Left cardiac atrium (tissue), 4 donors: ENCODE measurements at places on chromosomes 4 and X.

GRCh38 chr4:182206266-182206665 lies 36.9 kb upstream of the TENM3 start:
- no peak for DNase-seq

DNA sequence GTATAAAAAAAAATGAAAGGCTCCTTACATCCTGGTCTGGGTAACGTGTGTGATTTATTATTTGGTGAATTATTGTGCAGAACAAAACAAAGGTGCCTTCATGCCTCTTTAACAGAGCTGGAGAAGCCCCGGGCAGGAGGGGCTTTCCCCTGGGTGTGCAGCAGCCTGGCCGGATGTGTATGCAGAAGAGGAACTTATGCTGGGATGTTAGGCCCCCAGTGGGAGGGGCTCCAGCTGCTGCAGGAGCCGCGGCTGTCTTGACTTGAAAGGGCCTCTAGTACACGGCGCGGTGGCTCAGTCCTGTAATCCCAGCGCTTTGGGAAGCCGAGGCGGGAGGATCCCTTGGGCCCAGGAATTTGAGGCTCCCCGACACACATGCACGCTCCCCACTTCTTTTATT lies 16.0 kb downstream of the CCNQ start:
- no peak for DNase-seq

DNA sequence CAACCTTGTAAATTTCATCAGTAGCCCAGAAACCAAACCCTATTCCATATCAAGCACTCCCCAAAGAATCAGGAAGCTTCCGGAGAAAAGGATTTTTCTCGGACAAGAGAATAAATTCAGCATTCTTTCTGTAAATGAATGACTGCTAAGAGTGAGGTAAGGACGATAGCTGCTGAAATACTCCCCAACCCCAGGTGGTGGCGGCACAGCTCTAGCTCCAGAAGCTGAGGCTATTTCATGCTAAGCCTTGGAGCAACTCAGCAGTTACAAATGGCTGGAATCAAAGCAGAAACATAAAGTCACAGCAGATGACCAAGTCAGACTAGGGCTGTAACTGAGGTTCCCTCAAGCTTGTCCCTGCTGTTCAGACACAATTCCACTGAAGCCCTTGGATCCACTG lies 13.9 kb upstream of the PCDH19 start:
- DNase-seq, result no peak

- DNase-seq, result no peak
Measured at GRCh38 chrX:66635360-66635759, 3.5 kb downstream of the EDA2R start.

GRCh38 chrX:149984411-149984810 lies 46.1 kb upstream of the EOLA2 start:
- no peak for DNase-seq

DNA sequence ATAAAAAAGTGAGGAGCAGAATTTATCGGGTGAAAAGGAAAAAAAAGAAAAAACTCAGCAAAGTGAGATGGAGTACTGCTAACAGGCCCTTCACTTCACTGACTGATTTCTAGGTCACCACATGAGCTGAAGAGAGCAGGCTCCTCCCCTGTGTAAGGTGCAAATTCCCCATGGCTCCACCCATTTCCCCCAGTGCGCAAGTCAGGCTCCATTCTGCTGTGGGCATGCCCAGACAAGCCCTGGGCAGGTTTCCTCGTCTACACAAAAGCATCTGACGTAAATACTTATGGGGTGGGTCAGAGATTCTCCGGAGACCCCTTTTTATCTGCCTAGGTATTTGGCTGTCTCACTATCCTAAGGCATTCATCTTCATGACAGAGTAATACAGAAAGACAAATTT lies 157.9 kb downstream of the MAGEB5 start:
- DNase-seq, result no peak
